ENCODE measurements at places on chromosomes 7 and 10.
A peak's percentile ranks its signal among the peaks of the same experiment; 100 is the strongest.

GRCh38 chr10:20888620-20889330 is 8.3 kb downstream of the NEBL start:
- DNase-seq, result no peak

- DNase-seq, result no peak
These were observed 110.7 kb downstream of the INPP5A start for GRCh38 chr10:132648072-132648850.

DNA sequence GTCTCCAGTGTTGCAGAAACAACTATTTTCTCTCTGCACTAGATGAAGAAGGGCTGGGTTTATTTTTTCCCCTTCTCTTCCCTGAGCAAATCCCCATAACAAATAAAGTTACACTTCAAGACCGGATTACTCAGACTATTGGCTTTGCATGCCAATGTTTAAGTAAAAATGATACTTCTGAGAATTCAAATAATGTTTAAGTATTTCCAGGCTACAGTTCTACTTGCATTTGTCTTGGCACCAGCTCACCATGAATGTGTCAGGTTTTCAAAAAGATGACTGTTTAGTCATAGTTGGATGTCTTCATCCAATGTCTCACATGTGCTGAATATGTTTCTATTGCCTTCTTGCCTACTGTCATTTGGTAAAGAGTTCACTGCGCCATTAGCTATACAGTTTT is 912.6 kb downstream of the GATA3 start:
- DNase-seq, result no peak

GRCh38 chr7:96285579-96285978 is 36.3 kb downstream of the SLC25A13 start:
- no peak for DNase-seq

DNA sequence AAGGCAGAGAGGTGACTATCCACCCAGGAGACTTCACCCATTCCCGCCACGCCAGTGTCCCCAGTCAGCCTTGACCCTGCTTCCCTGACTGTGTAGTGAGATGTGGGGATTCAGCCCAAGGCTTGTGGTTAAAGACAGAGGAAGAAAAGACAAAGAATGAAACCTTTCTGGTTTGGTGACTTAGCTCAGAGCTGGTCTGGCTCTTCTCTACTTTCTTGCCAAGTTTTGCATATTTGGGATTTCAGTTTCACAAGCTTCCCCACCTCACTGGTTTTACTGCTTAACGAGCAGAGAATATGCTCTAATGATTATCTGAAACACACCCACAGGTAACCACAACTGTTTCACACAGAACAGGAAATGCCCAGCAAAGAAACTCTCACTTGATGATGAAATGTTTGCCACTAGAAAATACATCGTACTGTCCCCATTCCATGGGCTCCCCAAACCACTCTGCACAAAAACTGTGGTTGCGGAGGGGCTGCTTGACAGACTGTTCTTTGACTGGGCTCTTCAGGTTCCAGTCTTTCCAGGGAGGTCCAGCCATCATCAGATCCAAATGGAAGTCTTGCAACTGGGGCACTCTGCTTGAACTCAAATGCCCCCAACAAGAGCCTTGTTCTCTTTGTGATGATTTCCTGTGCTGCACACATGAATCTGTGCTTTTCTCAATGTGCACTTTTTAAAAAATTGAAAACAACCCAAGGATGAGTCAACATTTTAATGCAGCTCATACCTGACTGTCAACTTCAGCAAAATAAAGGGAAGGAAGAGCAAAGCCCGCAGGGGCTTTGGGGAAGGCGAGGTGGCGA is 95.5 kb downstream of the CTBP2 start:
- DNase-seq, result peak; percentile 66

GRCh38 chr7:17640730-17641377 is 299.4 kb downstream of the SNX13 start:
- peak; percentile 30 for DNase-seq

GRCh38 chr7:69365651-69366192 is 232.6 kb upstream of the AUTS2 start:
- peak; percentile 92 for DNase-seq

- peak; percentile 74 for DNase-seq
These were observed 199.2 kb downstream of the DIP2C start for GRCh38 chr10:490256-490655.

GRCh38 chr7:151490456-151491105 is 29.1 kb downstream of the RHEB start:
- DNase-seq, result peak; percentile 66

DNA sequence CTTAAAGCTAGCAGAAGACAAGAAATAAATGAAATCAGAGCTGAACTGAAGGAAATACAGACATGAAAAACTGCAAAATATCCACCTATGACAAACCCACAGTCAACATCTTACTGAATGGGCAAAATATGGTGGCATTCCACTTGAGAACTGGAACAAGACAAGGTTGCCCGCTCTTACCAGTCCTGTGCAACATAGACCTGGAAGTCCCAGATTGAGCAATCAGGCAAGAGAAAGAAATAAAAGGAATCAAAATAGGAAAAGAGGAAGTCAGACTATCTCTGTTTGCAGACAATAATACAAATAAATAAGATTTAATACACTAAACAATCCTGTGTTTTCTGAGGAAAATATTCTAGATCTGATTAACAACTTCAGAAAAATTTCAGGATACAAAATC is 570.5 kb upstream of the SEMA3D start:
- no peak for DNase-seq

DNA sequence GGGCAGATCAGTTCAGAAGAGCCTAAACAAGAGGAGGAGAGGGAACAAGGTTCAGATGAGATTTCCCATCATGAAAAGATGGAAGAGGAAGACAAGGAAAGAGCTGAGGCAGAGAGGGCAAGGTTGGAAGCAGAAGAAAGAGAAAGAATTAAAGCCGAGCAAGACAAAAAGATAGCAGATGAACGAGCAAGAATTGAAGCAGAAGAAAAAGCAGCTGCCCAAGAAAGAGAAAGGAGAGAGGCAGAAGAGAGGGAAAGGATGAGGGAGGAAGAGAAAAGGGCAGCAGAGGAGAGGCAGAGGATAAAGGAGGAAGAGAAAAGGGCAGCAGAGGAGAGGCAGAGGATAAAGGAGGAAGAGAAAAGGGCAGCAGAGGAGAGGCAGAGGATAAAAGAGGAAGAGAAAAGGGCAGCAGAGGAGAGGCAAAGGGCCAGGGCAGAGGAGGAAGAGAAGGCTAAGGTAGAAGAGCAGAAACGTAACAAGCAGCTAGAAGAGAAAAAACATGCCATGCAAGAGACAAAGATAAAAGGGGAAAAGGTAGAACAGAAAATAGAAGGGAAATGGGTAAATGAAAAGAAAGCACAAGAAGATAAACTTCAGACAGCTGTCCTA is 52.7 kb upstream of the AGBL3 start:
- DNase-seq, result no peak

- no peak for DNase-seq
These were observed 646.0 kb downstream of the ZNF37A start for GRCh38 chr10:38740102-38740501.

DNA sequence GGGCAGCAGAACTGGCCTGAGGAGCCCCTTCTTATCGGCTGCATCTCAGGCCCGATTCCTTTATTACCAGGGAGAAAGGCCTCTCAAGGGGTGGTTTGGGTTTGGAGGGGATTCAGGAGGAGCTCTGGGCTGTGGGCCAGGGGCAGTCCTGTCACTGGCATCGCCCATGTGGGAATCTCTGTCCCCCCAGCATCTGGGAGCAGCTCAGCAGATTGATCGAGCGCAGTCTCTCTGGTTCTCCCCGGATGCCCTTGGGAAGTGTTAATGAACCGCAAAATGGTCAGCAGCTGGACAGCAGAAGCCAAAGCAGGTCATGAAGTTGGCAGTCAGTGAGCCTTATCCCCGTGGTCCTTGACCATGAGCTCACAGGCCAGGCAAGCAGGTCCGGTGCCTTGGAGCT is 104.4 kb upstream of the ANLN start:
- no peak for DNase-seq

- DNase-seq, result peak; percentile 78
These were observed at the start of gene CABCOCO1 for GRCh38 chr10:61662794-61663259. Gene CABCOCO1, plus strand, starts transcription at chr10:61662929. Its CDS starts 44 bp downstream, at chr10:61662973.

DNA sequence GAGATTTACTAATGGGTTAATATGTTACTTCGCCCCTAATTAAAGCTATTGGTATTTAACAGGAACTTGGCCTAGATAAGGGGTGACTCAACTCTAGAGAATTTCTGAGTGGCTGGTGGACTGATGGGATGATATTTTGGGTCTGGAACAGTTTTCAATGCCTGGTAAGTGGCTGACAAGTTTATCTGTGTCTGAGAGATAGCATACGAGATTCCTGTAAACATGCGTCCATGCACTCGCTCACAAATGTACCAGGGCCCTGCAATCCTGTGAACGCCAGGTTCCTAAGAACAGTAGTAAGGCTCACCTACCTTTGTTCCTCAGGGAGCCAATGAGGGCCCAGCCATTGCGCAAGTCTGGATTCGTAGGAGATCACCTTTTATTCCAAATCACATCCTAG is 683.8 kb upstream of the ANKRD30A start:
- DNase-seq, result no peak

DNA sequence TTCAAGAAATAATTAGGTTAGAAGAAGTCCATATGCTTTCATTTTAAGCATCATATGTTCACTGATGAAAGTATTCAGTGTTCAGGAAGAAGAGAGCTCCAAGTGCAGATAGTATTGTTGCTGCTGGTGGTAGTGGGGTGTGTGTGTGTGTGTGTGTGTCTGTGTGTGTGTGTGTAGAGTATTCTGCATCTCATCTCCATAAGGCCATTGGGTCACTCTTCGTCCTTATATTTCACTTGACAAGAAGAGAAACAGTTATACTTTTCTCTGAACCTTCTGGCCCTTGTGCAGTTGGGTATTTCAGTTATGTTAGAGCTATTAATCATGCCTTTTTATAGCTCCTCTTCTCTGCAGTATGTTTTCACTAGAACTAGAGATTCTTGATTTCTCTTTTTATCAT is 26.2 kb downstream of the ADAM22 start:
- DNase-seq, result no peak

- DNase-seq, result no peak
These were observed 27.4 kb downstream of the MRPL32 start for GRCh38 chr7:42959549-42959948.

GRCh38 chr7:24611130-24611529 is 37.9 kb downstream of the PALS2 start:
- no peak for DNase-seq

GRCh38 chr10:92734301-92734700 is 44.5 kb downstream of the HHEX start:
- DNase-seq, result no peak

- peak; percentile 89 for DNase-seq
These were observed 35.7 kb downstream of the NAPEPLD start for GRCh38 chr7:103113164-103113563.

DNA sequence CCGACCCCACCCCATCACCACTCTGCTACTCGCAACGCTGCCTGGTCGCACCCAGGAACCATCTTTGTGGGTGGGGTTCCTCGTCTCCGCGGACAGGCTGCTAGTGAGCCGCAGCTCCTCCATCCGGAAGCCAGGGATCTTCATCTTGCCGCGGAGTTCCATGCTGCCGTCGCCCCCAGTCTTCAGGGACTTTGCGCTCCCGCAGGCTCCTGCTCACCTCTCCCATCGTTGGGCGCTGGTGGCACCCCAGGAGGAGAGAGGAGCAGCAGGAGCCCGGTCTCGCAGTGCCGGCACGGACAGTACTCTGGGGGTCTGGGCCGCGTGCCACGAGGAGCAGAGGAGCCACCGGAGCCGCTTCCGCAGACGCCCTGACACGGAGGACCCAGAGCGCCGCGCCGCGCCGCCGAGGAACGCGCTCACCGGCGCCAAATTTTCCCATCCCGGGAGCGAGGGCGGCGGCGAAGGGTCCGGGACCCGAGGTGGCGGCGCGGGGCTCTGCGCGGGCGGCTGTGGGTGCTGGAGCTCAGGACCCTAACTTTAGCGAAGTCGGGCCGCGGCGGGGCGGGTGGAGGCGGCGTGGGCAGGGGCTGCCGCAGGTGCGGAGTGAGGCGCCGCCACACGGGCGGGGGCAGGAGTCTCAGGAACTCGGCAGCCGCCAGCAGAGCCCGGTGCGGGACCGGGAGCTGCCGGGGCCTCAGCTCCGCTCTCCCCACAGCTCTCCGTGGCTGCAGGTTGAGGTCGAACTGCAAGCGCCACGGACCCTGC is 750.1 kb upstream of the SORCS1 start:
- peak; percentile 1 for DNase-seq
